ENCODE measurements at places on chromosomes 16 and 17.

DNA sequence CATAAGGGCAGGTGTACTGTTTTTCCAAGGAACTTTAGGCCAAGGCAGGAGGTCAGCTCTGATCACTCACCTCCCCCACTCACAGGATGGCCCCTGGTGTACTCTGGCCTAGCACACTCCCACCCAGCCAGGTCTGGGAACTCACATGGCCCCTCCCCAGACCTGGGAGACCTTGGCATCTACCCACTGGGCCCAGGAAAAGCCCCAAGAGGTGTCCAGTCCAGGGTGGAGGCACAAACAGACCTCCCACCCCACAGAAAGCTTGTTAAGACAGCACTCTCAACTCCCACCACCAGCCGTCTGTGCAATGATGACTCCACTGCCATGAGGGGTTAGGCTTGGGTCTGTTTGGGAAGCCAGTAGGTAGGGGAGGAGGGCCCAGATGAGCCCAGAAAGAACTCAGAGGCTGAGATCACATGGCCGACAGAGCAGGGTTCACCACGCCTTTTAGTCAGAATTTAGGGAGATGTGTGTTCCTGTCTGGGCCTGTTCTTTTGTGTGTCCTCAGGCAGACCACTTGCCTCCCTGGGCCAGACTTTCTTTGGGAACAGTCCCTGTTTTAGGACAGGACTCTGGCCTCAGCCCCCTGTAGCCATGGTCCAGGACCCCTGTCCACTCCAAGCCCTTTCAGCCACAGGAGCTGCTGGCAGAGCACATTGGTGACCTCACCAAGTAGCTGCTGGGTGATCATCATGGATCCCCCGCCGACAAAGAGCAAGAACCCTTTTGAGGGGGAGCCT, 12.1 kb upstream of the CBFB start:
- no peak for DNase-seq

DNA sequence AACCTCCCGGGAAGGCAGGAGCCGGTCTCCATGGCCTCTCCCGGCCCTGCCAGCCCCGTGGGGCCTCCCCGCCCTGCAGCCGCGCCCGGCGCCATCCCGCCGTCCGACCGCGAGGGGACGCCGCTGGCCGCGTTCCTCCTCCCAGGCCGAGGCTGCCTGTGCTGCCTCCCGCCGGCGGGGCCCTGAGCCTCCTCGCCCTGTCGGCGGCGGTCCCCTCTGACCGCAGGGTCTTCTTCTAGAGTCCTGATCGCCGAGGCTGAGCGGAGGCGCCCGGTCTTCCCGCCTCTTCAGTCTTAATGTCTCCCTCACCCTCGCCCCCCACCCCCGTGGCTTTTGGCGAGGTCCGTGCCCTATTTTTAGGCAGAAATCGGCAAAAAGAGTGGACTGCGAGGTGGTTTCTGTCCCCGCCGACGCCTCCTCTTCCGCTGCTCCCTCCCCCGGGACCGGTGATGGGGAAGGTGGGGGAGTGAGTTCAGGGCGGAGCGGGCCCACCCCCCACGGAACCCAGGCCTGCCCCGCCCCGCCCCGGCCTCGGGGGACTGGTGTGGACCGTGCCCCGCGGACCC, 794 bp upstream of the CPNE7 start:
- no peak for DNase-seq

GRCh38 chr17:799261-799660, 17.1 kb downstream of the MRM3 start:
- no peak for DNase-seq

DNA sequence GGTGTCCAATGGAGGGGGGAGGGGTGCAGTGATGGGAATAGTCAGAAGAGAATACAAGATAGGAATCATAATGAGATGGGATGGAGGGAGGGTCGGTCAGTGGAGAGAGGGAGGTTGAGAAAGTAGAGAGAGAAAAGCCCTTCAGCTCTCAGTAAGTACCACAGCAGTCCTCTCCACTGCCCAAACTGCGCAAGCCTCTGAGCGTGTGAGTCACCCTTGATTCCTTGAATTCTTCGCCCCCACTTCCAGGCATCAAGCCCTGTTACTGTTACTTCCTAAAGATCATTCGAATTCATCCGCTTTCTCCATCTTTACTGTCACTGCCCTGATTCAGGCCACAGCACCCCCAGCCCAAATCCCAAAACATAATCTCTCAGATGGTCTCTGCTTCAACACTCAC, 2.5 kb downstream of the GUCY2D start:
- no peak for DNase-seq

DNA sequence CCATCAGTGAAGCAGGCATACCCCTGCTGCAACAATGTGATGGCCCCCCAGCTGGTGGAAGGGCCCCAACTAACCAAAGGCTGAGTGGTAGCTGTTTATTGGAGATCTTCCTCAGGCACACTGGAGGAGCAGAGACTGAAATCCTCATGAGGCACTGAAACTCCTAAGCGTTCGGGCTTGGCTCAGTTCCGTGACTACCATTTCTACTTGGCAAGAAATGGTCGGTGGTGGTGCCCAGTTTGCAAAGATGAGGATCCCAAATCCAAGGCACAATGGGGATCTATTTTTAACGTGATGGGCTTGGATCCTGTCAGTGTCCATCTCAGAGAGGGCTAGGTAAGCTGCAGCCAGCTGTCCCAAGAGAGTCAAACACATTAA, 82.8 kb downstream of the TNFRSF13B start:
- no peak for DNase-seq

- no peak for DNase-seq
Measured at GRCh38 chr16:84262031-84262430, 22.2 kb upstream of the KCNG4 start.

- DNase-seq, result no peak
Measured at GRCh38 chr16:57270221-57271062, 14.0 kb downstream of the PLLP start.
